Skeletal muscle cell (primary cell): ENCODE measurements at places on chromosomes 6 and 20.
A peak's percentile ranks its signal among the peaks of the same experiment; 100 is the strongest.

- no peak for DNase-seq
These were observed 8.4 kb upstream of the E2F1 start for GRCh38 chr20:33694639-33695012.

DNA sequence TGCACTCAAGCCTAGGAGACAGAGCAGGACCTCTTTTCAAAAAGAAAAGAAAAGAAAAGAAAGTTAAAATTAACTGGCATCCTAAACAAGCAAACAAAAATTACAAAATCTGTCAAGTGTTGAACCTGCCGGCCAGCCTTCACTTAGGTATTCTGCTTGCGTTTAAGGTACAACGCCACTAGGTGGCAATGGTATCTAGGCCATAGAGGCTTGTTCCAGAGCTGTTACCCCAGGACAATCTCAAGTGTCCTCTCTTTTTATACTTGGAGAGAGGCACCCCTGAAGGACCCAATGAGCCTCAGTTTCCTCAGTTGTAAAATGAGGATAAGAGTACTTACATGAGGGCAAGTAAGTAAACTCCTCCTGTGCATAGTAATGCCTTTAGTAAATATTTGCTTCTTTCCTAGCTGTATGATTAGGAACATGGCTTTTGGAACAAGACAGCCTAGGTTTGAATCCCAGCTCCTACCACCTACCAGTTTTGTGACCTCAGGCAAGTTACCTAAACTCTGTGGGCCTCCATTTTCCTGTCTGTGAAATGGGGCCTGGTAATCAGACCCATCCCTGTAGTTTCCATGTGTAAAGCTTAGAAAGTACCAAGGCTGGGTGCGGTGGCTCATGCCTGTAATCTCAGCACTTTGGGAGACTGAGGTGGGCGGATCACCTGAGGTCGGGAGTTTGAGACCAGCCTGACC, 5.8 kb upstream of the PACSIN1 start:
- DNase-seq = no peak

DNA sequence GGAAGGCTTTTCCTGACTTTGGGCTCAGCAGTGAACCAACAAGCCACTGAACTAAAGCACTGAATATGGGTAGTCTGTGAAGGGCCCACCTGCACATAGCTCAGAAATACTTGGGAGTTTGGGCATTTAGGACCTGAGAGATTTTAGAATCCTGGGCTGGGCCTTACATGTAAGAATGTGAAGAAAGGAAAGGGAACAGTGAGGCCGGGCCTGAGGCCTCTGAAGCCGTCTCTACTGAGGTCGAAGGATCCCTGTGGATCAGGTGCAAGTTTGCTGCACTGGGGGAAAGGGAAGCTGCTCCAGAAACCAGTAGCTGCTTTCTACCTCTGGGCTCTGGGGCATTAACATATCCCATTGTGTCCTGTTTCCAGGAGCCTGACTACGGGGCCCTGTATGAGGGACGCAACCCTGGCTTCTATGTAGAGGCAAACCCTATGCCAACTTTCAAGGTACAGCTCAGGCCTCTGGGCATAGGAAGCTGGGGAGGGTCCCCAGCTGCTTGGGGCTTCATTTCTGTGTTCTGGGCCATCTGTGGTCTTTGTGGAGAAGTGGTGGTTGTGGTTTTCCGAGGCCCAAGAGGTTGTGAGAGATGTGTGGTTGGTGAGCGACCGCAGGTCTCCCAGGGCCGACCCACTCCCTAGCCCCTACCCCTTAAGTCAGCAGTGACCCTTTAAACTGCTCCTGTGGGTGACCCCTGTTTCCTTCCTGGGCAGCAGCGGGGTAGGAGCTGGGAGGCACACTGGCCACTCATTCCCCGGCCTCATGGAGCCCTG, 30.3 kb downstream of the PLCG1 start:
- no peak for DNase-seq

DNA sequence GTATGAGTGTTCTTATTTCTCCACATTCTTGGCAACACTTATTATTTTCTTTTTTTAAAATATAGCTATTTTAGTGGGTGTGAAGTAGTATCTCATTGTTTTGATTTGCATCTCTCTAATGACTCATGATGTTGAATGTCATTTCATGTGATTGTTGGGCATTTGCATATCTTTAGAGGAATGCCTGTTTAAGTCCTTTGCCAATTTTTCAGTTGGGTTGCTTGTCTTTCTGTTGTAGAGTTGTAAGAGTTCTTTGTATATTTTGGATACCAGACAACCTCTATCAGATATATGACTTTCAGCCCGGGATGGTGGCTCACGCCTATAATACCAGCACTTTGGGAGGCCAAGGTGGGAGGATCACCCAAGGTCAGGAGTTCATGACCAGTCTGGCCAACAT, 5.1 kb upstream of the POPDC3 start:
- no peak for DNase-seq

GRCh38 chr20:57432480-57432861, 41.3 kb downstream of the RBM38 start:
- no peak for DNase-seq

GRCh38 chr6:128057946-128058345, 157.1 kb upstream of the THEMIS start:
- no peak for DNase-seq

GRCh38 chr6:118617417-118617816, 34.0 kb downstream of the CEP85L start:
- DNase-seq = no peak

DNA sequence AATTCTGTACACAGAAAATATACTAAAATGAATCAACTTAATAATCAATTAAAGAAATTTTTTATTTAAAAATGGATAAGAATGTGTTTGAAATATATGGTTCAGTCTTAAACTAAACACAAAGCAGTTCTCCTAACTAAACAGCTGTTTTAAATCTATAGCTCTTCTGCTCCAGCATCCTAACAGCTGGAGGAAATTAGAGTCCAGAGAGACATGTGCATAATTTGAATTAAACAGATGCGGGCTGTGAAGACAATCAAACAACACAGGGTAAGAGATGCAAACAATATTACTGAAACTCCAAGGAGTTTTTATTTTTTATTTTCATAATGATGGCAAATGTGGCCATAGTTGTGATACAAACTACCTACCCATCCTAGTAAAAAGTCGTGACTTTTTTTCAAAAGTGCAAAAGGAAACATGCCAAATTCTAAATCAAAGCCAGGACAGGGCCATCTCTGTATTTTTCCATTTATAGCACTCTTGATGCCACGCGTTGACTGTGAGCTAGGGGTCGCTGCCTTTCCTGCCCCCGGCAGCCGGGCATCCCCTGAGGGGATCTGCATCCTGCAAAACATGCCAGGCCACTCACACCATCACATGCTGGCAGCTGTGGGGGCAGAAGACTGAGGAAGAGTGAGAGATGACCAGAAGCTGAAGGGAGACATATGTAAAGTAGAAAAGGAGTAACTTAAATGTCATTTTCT, 310.6 kb downstream of the PRKN start:
- DNase-seq = no peak

DNA sequence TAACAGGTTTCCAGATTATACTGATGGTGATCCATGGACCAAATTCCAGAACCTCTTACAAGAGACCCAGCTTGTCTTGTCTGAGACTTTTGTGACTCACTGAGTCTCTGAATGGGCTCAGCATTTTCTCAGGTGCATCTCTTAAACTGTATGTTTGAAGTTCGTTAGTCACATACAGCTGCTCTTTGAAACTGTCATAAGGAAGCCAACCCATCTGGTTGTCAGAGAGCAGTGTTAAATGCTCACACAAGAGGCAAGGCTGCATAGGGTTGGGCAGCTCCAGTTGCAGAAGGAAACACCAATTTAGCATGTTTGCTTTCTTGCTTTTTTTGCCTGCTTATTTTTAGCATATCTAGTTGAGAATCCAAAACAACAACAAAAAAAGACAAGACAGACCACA, 47.1 kb downstream of the TRIM27 start:
- DNase-seq = no peak

- DNase-seq = no peak
These were observed 101.6 kb downstream of the LINC00237 start for GRCh38 chr20:21004386-21005076.

DNA sequence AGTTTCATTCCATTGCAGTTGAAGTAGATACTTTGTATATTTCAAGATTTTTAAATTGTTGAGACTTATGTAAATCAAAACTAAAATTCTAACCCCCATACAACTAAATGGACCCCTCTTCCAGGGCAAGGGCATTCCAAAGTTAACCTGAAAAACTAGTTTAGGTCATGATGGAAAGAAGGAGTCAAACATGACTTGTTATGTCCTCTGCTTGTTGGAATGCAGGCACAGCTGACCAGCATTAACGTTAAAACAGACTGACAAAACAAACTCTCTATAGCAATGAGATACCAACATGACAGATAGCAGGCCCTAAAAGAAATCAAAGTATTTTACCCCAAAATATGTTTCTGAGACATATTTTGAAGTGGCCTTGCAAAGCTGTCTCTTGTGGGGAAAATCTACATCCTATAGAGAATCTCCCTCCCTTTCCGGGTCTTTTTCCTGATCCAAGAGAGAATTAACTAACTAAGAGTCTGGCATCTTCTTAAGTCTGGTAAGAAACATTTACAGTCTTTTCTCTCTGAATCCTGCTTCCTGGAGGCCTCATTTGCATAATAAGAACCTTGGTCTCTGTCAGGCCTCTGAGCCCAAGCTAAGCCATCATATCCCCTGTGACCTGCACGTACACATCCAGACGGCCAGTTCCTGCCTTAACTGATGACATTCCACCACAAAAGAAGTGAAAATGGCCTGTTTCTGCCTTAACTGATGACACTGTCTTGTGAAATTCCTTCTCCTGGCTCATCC, 124.3 kb upstream of the ATXN1 start:
- DNase-seq = no peak

- DNase-seq = peak; percentile 1
These were observed 39.8 kb upstream of the MMS22L start for GRCh38 chr6:97322811-97323210.

DNA sequence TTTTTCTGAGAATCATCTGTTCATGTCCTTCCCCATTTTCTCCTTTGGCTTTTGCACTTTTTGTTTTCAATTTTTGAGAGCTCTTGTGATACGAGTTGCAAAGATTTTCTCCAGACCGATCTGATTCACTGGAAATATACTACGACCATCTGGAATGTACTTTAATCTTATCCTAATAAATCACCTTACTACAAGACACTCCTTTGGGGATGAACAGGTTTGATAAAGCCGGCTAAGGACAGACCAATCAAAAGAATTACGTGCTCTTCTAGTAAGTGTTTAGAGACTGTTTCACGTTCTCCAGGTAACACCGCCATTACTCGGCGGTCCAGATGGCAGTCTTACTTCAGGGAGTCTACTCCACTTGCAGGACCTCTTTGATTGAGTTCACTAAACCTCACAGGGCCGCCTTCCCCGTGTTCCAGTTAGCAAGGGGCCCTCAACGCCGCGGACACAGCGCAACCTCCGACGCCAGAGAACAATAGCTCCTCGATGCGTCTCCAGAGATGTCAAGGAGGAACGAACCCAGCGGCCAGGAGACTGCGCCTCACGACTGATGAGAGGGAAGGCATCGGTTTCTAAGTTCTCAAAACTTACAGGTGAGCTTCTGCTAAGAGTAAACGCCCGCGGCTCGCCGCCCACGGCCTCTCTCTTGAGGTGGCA, 920 bp upstream of the WTAP start:
- no peak for DNase-seq

GRCh38 chr6:73451223-73452106, 632 bp downstream of the CGAS start:
- DNase-seq = no peak

DNA sequence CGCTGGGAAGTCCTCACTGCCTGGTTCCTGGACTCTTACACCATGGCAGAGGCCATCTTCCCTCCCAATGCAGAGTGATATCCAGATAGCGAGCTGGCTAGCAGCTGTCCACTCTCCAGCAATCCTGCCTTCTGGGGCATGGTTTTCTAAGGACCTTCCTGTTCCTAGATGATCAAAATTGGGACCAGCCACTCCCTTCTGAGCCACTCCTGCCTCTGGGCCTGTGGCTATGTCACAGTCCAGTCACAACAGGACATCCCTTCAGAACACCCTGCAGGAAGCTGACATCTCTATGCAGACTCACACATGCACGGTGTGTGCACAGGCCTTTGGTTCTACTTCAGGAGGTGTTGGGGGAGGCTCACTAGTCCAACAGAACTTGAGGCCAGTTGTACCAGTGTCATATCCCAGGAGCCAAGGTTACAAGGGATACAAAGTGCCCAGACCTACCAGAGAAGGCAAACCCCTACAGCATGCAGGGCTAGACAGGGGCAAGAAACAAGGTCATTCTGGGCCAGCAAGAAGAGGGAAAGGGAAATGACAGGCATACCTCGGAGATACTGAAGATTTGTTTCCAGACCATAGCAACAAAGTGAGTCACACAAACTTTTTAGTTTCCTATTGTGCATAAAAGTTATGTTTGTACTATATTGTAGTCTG, 2.7 kb upstream of the MCCD1 start:
- no peak for DNase-seq

DNA sequence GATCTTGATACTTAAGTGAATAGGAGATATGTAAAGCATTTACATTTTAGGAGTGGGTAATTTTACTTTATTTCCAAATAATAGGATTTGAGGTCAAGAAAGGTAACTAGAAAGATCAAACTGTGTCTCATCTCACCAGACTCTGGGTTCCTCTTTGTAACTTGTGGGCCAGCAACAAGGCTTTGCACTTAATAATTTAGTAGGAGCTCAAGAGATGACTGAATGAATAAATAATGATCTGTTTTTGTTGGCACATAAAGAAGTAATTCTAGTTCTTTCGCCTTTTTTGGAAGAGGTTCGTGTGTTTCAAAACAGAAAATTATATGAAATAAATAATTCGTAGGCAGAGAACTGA, 67.4 kb upstream of the FABP7 start:
- no peak for DNase-seq

- DNase-seq = no peak
These were observed 17.8 kb upstream of the RSPO3 start for GRCh38 chr6:127100510-127101140.

DNA sequence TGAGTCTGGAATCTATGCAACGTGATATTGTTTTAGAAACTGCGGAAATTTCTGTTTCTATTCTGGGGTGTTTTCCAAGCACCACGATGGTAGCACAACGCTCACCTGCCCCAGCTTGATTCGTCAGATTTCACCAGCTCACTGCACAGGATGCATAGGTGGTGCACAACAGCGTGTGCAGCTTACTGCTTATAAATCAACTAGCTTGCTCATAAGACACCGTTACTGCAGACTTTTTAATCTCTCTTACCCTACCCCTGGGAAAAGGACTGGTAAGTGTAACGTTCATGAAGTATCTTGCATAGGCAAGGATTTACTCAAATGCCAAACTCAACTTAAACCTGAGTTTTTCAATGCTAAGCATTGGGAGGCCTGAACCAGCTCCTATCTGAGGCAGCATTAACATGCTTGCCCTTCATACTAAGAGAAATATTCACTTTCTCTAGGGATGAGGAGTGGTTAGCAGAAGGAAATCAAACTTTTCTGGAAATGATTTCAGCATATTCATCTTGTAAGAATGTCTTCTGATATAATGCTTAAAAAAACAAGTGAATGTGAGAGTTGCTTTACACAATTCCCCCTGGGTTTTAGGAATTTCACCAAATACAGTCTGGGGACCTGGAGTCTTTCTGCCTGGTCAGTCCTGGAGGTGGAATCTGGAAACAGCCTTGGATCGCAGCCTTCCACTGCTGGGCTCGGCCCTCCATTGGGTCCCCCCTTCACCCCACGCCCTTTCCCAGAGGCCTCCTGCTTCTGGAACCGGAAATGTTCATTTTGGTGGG, 100.6 kb downstream of the DACT2 start:
- DNase-seq = no peak

GRCh38 chr6:1516742-1517520, 92.8 kb upstream of the FOXC1 start:
- DNase-seq = no peak

- no peak for DNase-seq
These were observed 82.2 kb upstream of the GATA5 start for GRCh38 chr20:62557999-62558408.

GRCh38 chr6:131134980-131135243, 355 bp upstream of the AKAP7 start:
- DNase-seq = no peak
